ENCODE measurements at places on chromosomes 5 and 9. TPM values are rescaled to one million over a fixed set of nuclear protein-coding genes. Genes with fewer than 3 reads are reported as not detected.

KIAA1191 gene
- total RNA-seq: 59.1 TPM

TRPM3 gene
- 0.50 TPM for total RNA-seq

ATP10B gene
- total RNA-seq: not detected

PCDHA11 gene
- total RNA-seq: 0.51 TPM

IFNA7 gene
- total RNA-seq: not detected

PTGES gene
- 16.7 TPM for total RNA-seq

LECT2 gene
- total RNA-seq: not detected

IL9 gene
- not detected for total RNA-seq

WWC1 gene
- 4.9 TPM for total RNA-seq

SLC34A1 gene
- total RNA-seq: not detected

GABRA1 gene
- not detected for total RNA-seq

PDLIM4 gene
- total RNA-seq: 67.2 TPM

DBN1 gene
- total RNA-seq: 102 TPM

CKMT2 gene
- total RNA-seq: 19.3 TPM

PCDHGA9 gene
- total RNA-seq: 4.8 TPM

CDH9 gene
- total RNA-seq: not detected

PLCXD3 gene
- 1.3 TPM for total RNA-seq

GPX8 gene
- 84.7 TPM for total RNA-seq

CFAP157 gene
- total RNA-seq: under 0.01 TPM

SLC6A7 gene
- not detected for total RNA-seq

HTR1A gene
- total RNA-seq: not detected

NME5 gene
- 2.5 TPM for total RNA-seq

OR1Q1 gene
- total RNA-seq: not detected

CCDC180 gene
- total RNA-seq: 2.5 TPM

SMARCA2 gene
- total RNA-seq: 52.1 TPM

EGFLAM gene
- total RNA-seq: 0.33 TPM

IFNA6 gene
- not detected for total RNA-seq

KCNV2 gene
- not detected for total RNA-seq

TLX3 gene
- not detected for total RNA-seq

ANKRD18B gene
- total RNA-seq: 0.17 TPM
